ENCODE measurements at places on chromosomes 6 and 20.

GRCh38 chr6:155434096-155434495, 21.5 kb downstream of the NOX3 start:
- no peak for DNase-seq

- no peak for DNase-seq
Measured at GRCh38 chr6:22830463-22830862, 261.1 kb downstream of the HDGFL1 start.

GRCh38 chr6:37496951-37497885, 2.5 kb downstream of the CCDC167 start:
- no peak for DNase-seq

GRCh38 chr6:169805242-169805838, 53.9 kb downstream of the ERMARD start:
- no peak for DNase-seq

DNA sequence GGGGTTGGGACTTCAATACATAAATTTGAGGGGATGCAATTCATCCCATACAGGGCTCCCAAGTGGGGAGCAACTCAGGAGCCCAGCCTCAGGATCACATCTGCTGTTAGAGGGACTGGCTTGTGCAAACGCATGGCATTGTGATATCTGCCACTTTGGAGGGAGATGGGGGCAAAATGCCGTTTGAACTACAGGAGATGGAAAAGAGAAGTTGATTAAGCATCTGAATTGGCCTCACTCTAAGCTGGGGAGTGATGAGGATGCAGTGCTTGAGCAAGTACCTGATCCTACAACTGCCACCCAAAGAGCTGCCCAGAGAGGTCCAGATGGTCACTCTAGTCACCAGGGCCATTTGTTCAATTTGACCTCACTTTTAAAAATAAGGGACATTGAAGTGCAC, 2.0 kb downstream of the LY86 start:
- no peak for DNase-seq

- DNase-seq, result no peak
Measured at GRCh38 chr6:12075067-12075563, 63.0 kb downstream of the HIVEP1 start.
